Activated CD8-positive, alpha-beta memory T cell treated with anti-CD3 and anti-CD28 coated beads, Interleukin-2, amount 50 U/mL, for 48 hours (primary cell): ENCODE measurements at places on chromosomes 2 and 18.

- peak; percentile 92 for DNase-seq
Observed at GRCh38 chr2:237421542-237422116, 7.7 kb upstream of the COL6A3 start.

DNA sequence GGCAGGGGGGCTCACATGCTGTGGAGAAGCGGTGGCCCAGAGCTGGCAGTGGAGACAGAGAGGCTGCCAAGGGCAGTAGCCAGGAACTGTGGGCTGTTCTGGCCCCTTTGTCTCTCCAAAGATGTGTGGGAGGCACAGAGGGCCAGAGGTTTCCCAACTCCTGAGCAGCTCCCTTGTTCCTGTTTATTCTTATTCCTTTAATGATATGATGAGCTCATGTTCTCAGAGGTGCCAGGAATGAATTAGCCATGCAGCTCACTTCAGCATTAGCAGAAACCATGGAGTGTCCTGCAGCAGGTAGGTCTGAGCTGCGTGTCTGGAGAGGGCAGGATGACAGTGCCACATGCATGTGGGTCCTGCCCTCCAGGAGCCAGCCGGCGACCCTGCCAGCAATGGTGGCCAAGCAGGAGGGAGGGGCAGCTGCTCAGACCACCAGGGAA is 77.9 kb upstream of the FZD7 start:
- DNase-seq: no peak

DNA sequence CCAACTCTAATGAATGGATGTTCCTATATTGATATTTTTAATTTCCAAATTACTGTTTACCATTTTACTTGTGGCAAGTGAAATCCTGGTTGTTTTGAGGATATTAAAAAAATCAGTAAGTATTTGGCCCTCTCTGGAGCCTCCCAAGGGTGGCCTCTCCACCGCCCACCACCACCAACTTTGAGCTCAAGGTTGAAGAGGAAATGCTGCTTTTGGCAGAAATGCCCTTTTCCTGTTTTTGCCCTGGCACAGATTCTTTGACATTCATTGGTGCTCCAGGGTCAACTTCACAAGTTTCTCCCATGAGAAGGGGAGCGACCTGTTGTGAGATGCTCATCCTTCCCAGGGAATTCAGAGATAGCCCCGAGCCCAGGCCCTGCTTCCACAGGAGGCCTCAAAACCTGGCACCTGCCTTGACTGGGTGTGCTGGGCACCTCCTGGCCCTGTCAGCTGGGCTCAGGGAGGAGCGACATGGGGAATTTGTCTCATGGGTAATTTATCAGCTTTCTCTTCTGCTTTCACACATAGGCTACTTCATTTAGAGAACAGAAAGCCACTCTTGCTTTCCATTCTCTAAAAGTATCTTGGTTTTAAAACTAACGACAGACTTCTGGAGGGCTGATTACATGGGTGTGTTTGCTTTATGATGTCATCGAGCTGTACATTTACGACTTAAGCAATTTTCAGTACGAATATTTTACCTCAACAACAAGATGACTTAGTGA is 6.9 kb downstream of the CD8A start:
- DNase-seq: no peak

DNA sequence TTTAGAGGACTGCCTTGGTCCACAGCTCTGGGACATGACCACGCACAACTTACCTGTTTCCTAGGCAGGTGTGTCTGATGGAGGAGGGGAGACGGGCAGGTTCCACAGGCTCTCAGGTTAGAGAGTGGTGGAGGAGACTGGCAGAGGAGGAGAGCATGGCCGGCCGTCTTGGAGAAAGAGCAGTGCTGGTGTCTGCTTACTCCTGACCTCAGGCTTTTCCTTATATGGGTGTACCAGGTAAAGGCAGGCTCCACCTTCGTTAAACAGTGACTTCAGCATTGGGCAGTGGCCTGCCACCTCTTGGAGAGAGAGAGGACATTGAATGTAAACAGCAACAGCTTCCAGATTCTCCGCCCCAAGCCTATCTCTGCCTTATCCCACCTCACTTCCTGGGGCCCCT is at the start of gene CAPN13:
TSS of gene CAPN13 (minus strand) at position 198 of the 400 bp plus-strand sequence. CDS start 20,121 bp downstream, outside the sequence.
- no peak for DNase-seq

GRCh38 chr2:143937723-143938350 is 582.1 kb downstream of the ZEB2 start:
- no peak for DNase-seq
